NCI-H748 treated with DMSO at 0.1 percent for 48 hours (cell line): ENCODE measurements at places on chromosomes 2 and 18.

DNA sequence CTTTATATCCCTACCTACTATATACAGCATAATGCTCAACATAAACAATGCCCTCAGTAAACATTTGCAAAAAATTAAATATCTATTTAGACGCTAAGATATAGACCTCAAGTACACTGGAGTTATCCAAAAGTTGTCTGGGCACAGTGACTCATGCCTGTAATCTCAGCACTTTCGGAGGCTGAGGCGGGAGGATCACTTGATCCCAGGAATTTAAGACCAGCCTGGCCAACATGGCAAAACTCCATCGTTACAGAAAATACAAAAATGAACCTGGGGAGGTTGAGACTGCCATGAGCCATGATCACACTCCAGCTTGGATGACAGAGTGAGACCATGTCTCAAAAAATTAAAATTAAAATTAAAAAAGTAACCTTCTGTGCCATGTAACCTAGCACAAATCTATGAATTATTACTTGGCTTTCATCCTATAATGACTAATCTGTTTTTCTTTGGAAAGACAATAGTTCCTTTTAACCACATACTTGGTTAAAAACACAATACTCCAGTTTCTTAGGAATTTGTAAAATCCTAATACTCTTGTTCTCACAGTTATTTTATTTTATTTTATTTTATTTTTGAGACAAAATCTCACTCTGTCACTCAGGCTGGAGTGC, 6.7 kb upstream of the TNFAIP6 start:
- no peak for DNase-seq

- no peak for DNase-seq
Measured at GRCh38 chr2:170243118-170243837, 65.3 kb downstream of the MYO3B start.

DNA sequence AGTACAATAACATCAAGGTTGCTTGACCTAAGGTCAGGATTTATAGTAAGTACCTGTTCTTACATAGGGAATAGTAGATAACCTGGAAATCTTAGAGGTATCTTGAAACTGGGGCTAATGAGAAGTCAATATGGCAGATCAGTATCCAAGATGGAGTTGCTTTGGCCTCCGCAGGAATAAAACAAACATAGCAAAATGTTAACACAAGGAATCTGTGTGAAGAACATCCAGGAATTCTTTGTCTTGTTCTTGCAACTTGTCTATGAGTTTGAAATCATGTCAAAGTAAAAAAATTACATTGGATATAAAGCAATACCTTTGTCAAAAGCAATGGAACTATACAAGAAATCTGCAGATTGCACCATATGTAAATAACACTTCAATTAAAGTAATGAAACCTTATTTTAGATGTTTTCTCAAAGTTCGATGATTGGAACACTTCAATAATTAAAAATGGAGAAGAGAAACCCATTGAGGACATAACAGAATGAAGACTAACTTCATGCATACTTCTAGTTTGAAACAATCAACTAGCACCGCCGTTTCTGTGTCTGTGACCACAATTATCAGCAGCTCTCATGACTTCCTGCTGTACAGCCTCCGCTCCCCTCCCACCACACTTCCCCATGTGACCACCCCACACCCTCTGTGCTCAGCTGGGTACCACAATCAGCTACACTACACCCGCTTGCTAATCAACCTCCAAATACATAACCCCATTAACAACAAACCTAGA, 27.6 kb downstream of the C2orf76 start:
- DNase-seq, result no peak

DNA sequence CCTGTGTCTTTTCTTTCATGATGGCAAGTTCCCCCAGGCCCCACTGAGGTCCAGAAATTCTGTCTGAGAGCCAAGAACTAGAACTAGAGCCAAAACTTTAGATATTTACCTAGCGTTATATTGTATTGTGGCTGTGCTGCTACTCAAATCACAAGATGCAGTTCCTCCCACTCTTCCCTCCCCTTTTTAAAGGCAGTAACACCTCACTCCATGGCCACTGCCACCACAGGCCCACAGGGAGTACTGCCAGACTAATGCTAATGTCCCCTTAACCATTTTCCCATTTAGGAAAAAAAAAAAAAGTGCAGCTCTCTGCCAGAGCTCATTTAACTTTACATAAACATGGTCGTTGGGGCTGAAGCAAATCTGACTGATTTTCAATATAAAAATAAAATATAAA, 99.7 kb upstream of the KYNU start:
- no peak for DNase-seq

DNA sequence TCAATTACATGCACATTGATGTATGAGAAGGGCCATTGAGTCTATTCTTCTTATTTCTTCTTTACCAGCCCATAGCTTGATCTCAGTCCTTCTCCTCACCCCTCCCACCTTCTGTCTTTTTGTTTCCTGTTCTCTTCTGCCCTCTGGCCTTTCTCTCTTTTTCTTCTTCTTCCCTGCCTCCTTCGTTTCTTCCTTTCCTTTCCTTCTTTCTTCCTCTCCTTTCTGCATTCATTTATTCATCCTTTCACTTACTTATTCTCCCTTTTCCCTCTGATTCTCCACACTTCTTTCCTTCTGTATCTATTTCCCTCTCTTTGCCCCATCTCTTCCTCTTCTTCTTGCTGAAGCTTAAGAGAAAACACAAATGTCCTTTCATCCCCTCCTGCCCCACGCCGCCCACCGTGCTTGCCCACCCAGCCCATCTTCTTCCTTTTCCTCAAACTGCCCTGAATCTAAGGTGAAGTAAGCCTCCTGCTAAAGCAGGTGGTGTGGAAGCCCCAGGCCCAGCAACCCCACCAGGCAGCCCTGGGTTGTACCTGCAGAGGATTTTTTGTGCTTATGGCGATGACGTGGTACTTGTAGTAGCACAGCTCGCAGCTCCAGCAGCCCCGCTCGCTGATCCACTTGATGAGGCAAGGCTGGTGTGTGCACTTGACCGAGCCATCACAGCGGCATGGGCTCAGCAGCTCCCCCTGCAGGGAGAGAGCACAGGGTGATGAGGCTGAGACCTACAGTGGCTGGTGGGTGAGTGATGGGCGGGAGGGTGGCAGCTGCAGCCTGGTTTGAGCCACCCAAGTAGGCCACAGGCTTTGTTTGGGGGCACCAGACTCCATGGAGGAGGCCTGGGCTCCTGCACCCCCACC, 89.0 kb downstream of the MARCHF4 start:
- DNase-seq, result no peak

- DNase-seq, result no peak
Measured at GRCh38 chr18:74153377-74153776, 5.1 kb downstream of the TIMM21 start.

DNA sequence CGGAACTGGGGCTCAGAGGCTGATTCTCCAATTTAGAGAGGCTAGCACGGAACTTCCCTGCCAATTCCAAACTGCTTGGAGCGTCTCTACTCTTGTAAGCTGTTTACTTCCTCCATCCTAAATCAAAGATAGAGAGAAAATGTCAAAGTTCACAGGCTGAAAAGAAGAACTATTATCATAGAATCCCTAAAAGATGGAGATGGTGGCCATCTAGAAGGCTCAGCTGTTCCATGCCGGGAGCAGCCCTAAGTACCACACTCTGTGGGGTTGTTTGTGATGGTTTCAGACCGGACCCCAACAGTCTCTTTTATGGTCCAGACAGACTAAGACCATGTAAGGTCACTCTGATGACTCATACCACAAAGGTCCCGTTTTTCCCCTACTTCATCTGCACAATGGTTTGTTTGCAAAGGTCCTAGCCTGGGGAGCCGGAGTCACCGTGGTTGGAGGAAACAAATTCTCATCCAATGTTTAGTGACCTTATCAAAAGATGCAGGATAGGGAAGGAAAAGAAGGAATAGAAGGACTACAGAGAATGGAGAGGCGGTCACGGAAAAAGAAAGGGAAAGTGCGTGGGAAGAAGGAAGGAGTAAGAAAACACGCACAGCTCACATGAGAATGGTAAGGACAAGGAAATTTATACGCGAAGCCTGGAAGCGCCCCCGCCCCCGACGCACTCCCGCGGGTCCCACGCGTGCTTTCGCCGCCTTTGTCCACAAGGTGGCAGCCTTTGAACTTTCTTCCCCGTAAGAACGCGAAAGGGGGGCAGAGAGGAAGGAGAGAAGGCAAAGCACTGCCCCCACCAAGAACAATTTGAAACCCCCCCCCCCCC, 453 bp upstream of the ANTXR1 start:
- DNase-seq, result peak; percentile 33

GRCh38 chr18:44536046-44536445, 144.6 kb upstream of the SETBP1 start:
- DNase-seq, result no peak
